ENCODE measurements at places on chromosomes 11 and 22. TPM values are rescaled to one million over a fixed set of nuclear protein-coding genes. Genes with fewer than 3 reads are reported as not detected.
A peak's percentile ranks its signal among the peaks of the same experiment; 100 is the strongest.

GRCh38 chr11:66289548-66290329, 796 bp upstream of the YIF1A start:
- peaks cover 13% of the 10 kb centered on the region for H3K27me3 ChIP-seq
- peak overlapping the region; percentile 86 for H3K27ac ChIP-seq
- H3K4me1 ChIP-seq = peaks cover 19% of the 10 kb centered on the region
- no peak for DNase-seq
- H3K4me3 ChIP-seq = peak overlapping the region; percentile 84
- no peaks in the 10 kb centered on the region for H3K36me3 ChIP-seq

DNA sequence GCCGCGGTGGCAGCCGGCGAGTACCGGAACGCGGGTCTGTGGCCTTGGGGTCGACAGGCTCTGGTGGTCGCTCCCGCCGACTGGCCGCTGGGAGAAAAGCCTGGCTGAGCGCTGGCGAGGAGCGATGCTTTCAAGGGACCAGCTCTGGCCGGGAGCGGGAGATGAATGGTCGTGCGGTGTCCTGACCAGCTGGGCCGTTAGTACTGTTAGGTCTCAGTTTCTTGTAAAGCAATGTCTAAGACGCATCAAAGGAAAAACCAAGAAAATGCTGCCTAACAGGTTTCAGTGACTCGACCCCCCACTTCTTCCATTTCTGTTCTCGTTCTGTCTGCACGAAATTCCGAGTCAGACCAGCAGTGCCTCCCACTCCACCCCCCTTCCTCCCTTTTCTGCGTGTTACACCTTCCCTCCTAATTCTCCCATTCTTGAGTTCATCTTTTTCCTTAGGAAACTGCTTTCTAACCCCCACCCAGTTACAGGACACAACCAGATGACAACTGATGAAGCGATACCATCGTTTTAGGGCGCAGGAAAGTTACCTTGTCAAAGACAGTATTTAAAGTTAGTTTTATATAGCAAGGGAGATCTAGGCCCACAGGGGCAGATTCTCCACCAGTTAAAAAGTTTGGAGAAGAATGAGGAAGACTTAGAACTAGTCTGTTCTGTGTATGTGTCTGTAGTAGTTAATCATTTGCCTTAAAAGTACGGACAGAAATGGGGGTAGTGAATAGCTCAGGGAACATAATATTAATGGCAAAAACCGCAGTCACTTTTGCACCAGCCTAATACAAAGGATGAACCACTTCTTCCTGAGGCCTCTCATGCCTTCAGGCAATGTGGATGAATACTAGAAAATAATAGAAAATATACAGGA, 1.0 kb downstream of the CUL5 start:
- H3K4me1 ChIP-seq = no peaks in the 10 kb centered on the region
- DNase-seq = no peak
- peak overlapping the region; percentile 68 for H3K4me3 ChIP-seq
- H3K36me3 ChIP-seq = no peaks in the 10 kb centered on the region

DNA sequence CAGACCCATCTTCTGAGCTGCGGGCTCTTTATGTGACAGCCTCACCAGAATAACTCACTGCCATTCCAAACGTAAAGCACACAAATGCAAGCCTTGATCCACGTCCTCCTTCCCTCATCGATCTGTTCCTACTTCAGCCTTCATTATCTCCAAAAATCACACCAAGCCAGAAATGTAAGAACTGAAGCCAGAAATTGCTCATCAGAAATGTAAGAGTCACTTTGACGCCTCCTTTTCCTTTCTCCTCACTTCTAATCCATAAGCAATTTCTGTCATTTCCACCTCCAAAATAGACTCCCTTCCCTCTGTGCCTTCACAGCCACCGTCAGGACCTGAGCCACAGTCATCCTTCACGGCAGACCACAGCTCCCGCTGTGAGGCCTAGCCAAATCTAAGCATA, 387.3 kb upstream of the B3GAT1 start:
- no peaks in the 10 kb centered on the region for H3K4me1 ChIP-seq
- no peak overlapping the region for H3K4me3 ChIP-seq
- no peak overlapping the region for H3K27ac ChIP-seq
- H3K36me3 ChIP-seq = no peaks in the 10 kb centered on the region

DNA sequence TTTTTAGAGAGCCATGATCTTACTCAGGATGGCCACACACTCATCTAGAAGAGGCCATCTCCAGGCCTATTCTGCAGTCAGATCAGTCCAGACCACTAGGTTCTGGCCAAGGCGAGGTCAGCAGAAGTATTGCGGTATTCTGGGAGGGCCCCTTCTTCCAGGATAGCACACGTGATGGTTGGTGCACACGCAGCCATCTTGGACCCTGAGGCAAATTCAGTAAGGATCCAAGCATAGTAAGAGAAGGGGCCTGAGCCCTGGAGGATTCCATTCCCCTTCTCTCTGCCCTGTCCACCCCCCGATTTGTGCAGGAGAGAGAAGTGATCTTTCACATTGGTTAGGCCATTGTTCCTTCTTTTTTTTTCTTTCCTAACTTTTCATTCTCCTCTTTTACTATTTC, 957.9 kb downstream of the BRD1 start:
- DNase-seq = no peak
- H3K27me3 ChIP-seq = no peaks in the 10 kb centered on the region
- H3K4me3 ChIP-seq = no peak overlapping the region
- H3K27ac ChIP-seq = no peak overlapping the region
- H3K36me3 ChIP-seq = no peaks in the 10 kb centered on the region
- H3K4me1 ChIP-seq = no peaks in the 10 kb centered on the region

DNA sequence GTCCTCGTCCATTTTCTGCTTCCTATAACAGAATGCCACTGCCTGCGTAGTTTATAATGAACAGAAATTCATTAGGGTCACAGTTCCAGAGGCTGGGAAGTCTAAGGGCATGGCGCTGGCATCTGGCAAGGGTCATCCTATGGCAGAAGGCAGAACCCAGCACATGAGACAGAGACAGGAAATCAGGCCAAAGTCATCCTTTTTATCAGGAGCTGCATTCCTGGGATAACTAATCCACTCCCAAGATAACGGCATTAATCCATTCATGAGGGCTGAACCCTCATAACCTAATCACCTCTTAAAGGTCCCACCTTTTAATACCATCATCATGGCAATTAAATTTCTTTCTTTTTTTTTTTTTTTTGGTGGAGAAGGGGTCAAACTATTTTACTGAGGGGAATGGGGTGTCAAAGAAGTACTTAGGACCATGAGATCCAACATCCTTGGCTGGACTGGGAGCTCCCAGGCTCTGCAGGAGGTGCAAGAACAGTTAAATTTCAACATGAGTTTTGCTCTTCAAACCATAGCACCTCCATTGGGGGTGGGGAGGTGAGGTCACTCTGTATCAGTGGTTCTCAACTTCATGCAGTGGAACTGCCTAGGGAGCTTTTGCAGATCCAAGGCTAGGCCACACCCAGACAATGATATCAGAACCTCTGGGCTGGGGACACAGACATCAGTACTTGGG, 4.4 kb downstream of the TMEM109 start:
- peaks cover 11% of the 10 kb centered on the region for H3K4me1 ChIP-seq
- H3K27me3 ChIP-seq = no peaks in the 10 kb centered on the region
- no peak overlapping the region for H3K4me3 ChIP-seq
- H3K27ac ChIP-seq = no peak overlapping the region
- no peak for DNase-seq

The RAB38 gene
- 1.3 TPM for total RNA-seq

Data from uterus (tissue), 4 donors.